ENCODE measurements at places on chromosomes 5 and 9.

DNA sequence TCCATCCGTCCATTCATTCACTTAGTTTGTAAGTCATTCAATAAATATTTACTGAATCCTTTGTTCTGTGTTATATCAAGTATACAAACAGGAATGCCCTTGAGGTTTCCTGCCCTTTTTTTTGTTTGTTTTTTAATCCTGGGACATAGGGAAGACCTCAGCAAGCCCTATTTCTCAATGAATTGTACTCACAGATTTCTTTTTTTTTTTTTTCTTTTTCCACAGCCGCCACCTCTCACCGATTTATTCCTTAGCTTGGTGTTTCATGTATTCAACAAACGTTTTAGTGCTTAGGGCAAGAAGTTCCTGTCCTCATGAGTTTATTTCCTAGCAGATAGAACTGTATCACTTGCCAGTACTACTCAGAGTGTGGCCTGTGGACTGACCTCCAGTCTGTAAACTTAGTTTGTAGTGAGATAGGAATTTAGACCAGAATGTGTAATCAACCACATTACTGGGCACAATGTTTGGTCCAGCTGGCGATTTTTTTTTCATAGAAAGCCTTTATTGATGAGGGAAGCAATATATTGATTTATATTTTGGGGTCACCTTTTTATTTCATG is 35.4 kb upstream of the C5orf47 start:
- DNase-seq = no peak

DNA sequence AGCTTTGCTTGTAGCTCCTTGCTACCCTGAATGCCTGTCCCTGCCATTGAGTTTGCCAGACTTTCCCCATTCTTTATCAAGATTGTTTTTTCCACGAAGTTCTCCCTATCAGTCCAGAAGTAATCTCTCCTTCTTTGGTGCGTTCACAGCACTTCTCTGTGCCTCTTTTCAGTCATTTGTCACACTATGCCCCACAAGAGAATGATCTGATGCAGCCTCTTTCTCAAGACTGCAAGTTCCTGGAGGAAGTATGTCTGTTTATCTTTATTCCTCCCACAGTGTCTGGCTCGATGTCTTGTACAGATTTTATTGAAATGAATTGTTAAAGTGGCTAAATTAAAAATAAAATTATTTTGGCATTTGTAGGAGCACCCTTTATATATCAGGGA is 99.3 kb downstream of the CCDC192 start:
- no peak for DNase-seq

- no peak for DNase-seq
Observed at GRCh38 chr5:73459366-73459765, 10.8 kb upstream of the FOXD1 start.

- no peak for DNase-seq
Observed at GRCh38 chr9:85703398-85703797, 38.4 kb downstream of the AGTPBP1 start.

DNA sequence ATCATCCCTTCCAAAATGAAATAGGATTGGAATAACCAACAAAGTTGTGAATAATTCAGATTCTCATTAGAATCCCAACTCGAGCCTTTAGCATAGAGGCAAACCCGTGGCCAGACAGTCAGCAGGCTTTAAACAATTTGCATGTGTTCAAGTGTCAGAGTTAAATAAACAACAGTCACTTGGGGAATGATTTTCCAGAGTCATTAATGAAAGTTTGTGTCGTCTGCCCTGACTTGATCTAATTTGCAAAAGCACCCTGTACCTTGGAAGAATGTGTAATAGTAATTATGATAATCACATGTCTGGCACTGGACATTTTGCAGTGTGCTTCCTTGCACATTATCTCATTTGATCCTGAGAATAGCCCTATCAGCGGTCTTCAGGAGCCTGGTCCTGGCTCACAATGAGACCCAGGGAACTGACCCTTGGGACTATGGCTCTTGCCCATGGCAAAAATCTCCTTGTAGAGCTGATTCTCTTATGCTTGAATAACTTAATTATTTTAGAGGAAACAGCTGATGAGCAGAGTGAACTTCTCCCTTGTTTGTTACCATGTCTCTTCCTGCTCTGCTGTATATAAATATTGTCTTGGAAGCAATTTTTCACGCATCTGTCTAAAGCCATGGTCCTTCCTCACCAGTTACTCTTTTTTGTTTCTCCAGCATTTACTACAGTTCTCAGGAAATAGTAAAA is 272.7 kb downstream of the NR3C1 start:
- no peak for DNase-seq

Measured in neuronal stem cell (in vitro differentiated cells).